ENCODE measurements at places on chromosomes 1 and 21.

DNA sequence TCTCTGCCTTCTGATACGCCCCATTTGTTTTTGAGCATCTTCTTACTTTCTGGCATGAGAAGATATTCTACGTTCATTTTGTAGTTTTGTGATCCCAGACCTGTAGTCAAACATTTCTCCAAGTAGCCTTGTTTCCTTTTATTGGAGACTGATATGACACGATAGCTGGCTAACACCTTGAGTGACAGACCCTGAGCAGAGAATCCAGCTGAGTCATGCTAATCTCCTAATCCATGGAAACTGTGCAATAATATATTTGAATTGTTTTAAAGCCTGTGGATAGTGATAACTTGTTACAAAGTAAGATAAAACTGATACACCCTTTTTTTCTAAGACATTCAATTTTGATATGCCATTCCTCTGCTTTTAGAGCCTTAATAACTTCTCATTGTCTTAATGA lies 1.2 kb upstream of the IFI44L start:
- no peak for DNase-seq

- DNase-seq = no peak
These were observed 102.6 kb upstream of the ATP1A1 start for GRCh38 chr1:116270316-116271057.

- no peak for DNase-seq
These were observed 27.2 kb upstream of the MGST3 start for GRCh38 chr1:165603810-165604209.

GRCh38 chr1:111110197-111110899 lies 29.5 kb downstream of the DRAM2 start:
- DNase-seq = no peak

GRCh38 chr1:177585302-177586220 lies 384.3 kb downstream of the SEC16B start:
- DNase-seq = no peak

GRCh38 chr1:86352086-86352485 lies 44.0 kb downstream of the ODF2L start:
- DNase-seq = peak; percentile 19

DNA sequence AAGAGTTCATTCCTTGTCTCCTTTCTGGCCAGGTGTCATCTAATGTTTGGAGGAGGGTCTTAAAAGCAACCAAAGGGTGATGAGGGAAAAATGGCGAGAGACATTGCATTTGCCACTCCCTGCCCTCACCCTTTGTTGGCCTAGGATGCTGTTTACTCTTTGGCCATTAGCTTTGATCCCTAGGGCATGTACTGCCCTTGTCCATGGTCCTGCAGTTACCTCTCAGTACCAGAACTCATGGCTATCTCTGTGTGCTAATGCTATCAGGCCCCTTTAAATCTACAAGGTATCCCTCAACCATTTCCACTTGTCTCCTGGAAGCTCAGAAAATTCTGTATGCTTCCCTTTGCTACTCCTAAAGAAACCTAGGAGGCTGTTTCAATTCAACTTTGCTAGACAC lies 424.8 kb upstream of the PLXNA2 start:
- no peak for DNase-seq

GRCh38 chr1:119482517-119483425 lies 24.2 kb upstream of the HSD3B1 start:
- DNase-seq = no peak

GRCh38 chr1:170790175-170790574 lies 126.2 kb downstream of the PRRX1 start:
- no peak for DNase-seq

DNA sequence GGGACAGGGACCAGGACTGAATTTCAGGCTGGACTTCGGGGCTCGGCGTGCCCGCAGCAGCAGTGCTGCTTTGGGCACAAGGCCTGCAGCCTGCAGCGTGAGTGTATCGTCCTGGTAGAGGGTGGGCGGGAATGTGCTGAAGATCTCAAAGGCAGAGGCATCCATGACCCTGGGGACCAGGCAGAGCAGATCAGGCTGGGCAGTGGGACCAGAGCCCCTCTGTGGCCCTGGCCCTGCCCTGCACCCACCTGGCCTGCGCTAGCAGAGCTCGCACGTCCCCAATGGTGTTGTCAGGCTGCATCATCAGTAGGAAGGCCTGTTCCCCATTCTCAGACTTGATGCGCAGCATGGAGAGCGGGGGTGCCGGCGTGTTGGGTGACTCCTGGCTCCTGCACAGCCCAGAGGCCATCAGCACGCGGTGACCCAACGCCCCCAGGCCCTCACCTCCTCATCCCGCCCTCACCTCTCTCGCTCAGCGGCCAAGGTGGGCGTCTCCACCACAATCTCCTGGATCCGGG lies 2.6 kb downstream of the SH3BGRL3 start:
- DNase-seq = no peak

- no peak for DNase-seq
These were observed 7.7 kb upstream of the HTR1D start for GRCh38 chr1:23224739-23225648.

GRCh38 chr1:1910651-1911331 lies 4.3 kb upstream of the CALML6 start:
- DNase-seq = no peak

- DNase-seq = no peak
These were observed 60.4 kb upstream of the ACOT11 start for GRCh38 chr1:54487571-54488050.

DNA sequence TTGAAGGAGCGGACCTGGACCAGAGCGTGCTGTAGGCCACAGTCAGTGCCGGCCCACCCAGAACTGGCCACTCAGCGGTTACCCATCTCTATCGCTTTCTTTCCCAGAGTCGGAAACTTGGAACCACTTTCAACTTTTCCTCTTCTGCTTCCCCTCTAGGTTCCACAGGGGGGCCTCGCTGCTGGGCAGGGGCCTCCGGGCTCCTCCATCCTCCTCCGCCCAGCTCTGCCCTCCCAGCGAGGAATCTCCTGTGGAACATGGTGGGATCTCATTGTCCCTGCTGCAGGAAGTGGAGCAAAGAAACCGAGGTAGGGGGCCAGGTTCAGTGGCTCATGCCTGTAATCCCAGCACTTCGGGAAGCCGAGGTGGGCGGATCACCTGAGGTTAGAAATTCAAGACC lies 139.2 kb downstream of the ETS2 start:
- DNase-seq = no peak

DNA sequence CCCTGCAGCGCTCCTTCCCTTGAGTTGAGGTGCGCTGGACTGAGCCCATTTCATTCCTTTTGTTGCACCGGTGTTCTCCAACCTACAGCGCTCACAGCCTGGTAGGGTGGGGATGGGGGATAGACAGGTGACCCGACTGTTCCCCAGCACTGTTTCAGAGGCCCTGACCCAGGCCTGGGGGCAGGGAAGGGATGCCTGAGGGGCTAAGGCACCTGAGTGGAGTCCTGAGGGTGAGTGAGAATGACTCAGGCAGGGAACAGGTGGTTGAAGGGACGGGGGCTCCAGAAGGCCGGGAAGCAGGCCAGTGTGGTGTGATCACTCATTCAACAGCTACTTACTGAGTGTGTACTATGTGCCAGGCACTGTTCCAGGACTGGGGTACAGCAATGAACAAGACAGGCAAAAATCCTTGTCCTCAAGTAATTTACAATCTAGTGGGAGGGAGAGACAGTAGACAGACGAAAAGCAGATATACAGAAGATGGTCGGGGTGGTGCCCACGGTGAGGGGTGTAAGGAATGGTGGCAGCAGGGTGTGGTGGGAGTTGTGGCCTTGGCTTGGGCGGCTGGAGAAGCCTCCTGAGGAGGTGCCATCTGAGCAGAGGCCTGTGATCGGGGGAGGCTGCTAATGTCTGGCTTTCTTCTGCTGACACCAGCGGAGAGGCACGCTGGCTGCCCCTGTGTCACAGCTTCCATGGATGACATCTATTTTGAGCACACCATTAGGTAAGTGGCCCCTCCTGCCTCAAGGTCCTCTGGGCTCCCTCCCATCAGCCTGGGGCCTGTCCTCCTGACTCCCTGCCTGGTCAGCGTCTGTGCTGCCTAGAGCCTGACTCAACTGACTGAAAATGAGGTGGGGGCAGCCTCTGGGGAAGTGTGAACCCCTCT lies 37.4 kb downstream of the ACOT11 start:
- no peak for DNase-seq

DNA sequence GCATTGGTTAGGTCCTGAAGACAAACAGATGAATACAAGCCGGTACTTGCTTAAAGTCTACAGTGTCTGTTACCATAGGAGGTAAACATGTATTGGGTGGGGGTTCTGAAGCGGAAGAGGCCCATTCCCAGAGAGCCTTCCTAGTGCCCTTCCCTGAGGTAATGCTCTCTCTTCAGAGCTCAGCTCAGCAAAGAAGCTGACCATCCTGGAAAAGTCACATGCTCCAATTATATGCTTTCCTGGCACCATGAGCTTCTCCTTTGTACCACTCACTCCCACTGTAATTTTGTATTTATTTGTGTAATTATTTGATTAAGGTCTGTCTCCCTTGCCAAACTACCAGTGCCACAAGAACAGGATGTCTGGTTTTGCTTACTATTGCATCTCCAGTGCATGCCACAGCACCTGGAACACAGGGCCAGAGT lies 42.0 kb downstream of the RAB3B start:
- no peak for DNase-seq

DNA sequence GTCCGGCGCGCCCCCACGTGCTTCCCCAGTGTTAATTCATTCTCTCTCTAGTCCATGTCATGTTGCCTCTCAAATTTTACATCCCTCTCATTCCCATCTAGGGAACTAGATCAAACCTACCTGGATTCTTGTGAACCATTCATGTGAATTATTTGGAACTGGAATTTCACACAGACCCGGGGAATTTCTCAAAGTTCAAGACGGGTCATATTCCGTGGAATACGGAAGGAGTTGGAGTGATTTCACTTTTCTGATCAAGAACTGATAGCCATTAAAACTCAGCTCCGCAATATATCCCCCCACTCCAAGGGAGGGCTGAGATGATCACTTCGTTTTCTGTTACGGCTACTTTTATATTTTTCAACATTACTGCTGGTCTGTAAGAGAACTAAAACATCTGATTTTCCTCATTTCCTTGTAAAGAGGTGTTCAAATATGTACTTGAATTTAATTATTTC lies 1.0 kb upstream of the ENO1 start:
- DNase-seq = no peak

- no peak for DNase-seq
These were observed 14.1 kb downstream of the C1orf87 start for GRCh38 chr1:60059468-60059867.

DNA sequence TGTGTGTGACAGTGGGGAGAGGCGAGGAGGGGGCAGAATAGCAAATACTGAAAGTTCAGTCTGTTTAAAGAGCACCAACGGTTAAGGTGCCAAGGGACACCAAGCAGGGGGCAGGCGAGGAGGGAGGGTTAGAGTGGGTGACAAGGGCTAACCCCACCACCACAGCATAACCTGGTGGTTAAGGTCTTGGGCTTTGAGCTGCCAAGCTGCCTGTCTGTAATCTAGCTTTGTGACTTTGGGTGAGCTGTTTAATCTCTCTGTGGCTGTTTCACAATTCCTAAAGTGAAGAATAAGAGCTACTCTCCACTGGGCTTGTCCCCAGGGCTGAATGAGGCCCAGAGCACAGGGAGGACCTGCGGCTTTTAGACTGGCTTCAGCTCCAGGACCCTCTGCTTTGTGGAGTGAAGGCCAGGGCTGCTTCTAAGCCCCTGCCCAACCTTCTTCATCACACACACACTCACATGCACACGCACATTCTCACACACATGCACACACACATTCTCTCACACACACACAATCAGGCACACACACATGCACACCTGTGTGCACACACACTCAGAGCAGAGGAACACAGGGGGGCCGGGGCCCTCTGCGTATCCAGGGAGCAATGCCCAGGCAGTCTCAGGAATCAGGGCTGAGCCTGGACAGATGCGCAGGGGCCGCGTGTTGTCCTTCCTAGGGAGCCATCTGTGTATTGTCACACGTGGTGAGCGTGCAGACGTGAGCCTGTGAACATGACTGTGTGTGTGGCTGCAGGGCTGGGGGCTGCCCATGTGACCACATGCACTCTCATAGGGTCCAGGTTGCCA lies 101.6 kb upstream of the TARDBP start:
- DNase-seq = no peak

- DNase-seq = peak; percentile 98
These were observed 9.1 kb downstream of the LMNA start for GRCh38 chr1:156123356-156124196.

- DNase-seq = no peak
These were observed 57.0 kb upstream of the TARBP1 start for GRCh38 chr1:234535763-234536515.

DNA sequence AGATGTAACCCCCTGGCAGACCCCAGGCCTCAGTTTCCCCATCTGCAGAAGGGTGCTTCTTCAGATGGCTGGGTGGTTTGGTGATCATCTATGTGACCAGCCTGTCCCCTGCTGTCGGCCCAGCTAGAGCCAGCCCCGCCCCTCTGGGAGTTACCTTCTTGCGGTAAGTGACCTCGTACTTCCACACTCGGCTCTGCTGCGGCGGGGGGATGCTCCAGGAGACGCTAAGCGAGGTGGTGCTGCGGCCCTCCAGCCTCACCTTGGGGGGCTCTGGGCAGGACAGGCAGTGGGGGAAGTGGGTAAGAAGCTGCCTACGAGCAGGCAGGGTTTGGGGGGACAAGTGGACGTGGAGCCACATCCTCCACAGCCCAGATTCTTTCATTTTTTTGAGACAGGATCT lies 20.4 kb downstream of the EPHA2 start:
- no peak for DNase-seq

DNA sequence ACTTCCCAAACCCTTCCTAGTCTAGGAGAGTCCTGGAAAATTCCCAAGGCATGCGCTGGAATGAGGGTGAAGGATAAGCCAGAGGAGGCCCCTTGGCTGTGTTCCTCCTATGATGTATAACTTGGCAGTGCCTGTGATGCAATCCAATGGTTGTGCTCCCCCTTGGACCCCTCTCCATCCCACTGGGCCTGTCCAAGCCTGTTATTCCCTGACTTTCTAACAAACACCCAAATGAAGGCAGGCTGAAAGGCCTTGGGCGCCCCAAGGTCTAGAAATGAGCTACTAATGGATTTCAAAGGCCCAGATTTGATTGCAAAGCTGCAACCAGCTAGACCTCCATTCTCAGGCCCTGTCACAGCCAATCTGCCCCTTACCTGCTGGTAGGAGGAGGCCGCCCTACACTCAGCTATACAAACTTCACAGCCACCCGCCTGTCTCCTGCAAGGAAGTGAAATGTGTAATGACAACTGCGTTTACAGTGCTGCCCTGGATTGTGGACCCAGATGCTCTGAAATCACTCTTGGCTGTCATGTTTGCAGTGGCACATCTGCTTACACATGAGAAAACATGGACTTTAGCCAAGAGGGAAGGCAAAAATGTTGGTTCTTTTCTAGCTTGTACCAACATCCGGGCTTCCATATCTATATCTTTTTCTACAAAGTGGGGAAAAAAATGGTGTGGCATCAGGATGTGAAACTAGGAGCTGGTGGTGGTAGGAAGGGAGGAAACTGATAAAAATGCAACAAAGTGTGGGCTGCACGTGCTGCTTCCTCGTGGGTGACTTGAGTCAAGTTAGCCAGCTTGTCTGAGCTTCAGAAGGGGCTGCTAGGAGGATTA lies 130.4 kb downstream of the TRABD2B start:
- no peak for DNase-seq

DNA sequence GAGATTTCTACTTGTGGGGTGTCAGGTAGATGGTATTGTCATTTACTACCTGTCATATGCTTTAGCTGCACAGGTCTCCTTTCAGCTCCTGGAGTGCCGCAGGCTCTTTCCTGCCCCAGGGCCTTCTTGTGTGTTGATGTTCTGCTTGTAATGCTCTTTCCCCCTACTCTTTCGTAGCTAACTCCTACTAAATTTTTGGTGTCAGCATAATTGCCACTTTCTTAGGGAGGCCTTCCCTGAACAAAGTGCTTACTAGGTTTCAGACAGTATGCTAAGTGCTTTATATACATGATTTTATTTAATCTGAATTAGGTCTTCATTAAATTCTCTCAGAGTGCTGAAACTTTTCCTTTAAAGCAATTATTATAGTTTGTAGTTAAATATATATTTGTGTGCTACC lies 4.8 kb upstream of the THEM4 start:
- no peak for DNase-seq
